GM19239 (cell line): ENCODE measurements at places on chromosomes 6 and 20.

- no peak for DNase-seq
Observed at GRCh38 chr6:131995917-131996316, 44.7 kb upstream of the CCN2 start.

DNA sequence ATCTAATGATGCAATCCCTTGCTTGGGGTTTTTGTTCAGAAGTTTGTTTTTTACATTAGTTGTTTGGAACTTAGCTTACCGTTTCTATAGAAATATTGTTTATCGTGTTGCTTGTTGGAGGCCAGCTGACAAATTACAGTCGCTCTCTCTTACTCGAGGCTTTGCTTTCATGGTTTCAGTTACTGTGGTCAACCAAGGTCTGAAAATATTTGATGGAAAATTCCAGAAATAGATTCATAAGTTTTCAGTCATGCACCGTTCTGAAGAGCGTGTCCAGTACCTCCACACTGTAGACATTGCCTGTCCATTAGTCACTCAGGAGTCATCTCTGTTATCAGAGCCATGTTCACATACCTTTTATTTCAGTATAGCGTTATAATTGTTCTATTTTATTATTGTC is 47.9 kb downstream of the DEK start:
- no peak for DNase-seq

DNA sequence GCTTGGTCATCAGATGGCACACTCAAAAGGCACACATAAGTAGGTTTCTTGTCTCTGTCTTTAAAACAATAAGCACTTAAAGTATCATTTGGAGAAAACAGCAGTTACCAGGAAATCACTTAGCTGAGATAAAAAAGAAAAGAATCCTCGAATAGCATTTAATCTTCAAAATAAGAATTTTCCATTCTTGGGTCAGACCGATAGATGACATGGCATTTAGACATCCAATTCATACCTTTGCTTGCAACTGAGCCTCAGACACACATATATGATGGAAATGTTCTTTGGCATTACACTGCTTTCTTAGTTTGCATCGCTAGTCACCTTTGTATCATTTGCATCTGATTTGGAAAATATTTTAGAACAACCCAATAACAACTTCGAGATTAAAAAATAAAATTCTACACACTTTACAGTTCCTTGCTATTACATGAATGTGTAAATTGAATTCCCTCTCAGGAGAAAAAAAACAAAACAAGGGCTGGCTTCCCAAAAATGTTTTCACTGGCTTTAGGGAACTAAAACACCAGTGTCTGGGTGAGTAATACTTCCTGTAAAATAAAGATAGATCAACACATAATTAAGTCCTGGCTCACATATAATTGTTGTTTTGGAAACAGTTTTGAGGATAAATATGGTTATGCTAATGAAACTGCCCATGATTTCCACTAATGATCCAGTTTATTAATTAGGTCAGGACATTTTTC is 1.3 kb upstream of the RNF217 start:
- no peak for DNase-seq

GRCh38 chr6:122622479-122622878 is 12.3 kb downstream of the PKIB start:
- no peak for DNase-seq

DNA sequence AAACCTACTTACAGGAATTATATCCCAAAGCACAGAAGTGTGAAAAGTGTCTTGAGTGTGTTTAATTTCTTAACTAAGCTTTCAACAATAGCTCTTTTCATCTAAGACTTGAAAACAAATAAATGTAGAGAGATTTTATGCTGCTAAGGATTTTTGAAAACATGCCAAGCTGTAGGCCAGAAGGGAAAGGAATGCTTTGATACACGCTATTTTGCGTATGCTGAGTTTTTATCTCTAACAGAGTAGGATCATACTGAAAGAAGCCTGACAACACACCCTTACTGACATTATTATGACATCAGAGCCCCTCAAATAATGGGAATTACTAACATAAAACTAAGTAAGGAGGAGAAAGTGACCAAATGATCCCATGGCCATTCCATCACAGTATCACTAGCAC is 265.5 kb downstream of the KHDC1L start:
- DNase-seq, result no peak

DNA sequence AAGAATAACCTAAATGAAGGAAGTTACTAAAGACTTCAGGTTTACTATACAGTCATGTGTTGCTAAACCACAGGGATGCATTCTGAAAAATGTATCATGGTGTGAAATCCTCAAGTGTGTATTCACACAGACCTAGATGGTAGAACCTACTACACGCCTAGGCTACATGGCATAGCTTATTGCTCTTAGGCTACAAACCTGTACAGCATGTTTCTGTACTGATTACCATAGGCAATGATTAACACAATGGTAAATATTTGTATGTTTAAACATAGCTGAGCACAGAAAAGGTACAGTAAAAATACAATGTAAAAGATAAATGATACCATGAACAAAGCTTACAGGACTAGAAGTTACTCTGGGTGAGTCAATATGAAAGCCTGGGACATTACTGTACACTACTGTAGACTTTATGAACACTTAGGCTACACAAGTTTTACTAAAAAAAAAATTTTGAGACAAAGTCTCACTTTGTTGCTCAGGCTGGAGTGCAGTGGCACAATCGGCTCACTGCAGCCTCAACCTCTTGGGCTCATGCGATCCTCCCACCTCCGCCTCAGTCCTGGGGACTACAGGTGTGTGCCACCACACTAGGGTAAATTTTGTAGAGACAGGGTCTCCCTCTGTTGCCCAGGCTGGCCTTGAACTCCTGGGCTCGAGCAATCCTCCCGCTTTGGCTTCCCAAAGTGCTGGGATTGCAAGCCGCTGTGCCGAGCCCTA is 36.0 kb downstream of the ADNP start:
- DNase-seq, result no peak

GRCh38 chr6:11204005-11204399 is 28.5 kb downstream of the NEDD9 start:
- no peak for DNase-seq

GRCh38 chr6:128731249-128732165 is 151.4 kb upstream of the LAMA2 start:
- peak; percentile 1 for DNase-seq

- no peak for DNase-seq
Observed at GRCh38 chr20:13611611-13612125, 27.1 kb downstream of the TASP1 start.
